ENCODE measurements at places on chromosomes 11 and 22. TPM values are rescaled to one million over a fixed set of nuclear protein-coding genes. Genes with fewer than 3 reads are reported as not detected.

Gene MAJIN
- total RNA-seq, result not detected

Gene SLC5A1
- total RNA-seq, result not detected

Gene POTEH
- total RNA-seq, result not detected

Gene NCF4
- not detected for total RNA-seq

Gene MS4A7
- total RNA-seq, result 0.25 TPM

Gene CFAP300
- total RNA-seq, result 2.2 TPM

Gene PATE4
- total RNA-seq, result not detected

Gene KRTAP5-8
- not detected for total RNA-seq

Gene SEC14L2
- total RNA-seq, result 3.9 TPM

Gene GGT5
- 0.09 TPM for total RNA-seq

Gene LUZP2
- total RNA-seq, result 3.8 TPM

DNA sequence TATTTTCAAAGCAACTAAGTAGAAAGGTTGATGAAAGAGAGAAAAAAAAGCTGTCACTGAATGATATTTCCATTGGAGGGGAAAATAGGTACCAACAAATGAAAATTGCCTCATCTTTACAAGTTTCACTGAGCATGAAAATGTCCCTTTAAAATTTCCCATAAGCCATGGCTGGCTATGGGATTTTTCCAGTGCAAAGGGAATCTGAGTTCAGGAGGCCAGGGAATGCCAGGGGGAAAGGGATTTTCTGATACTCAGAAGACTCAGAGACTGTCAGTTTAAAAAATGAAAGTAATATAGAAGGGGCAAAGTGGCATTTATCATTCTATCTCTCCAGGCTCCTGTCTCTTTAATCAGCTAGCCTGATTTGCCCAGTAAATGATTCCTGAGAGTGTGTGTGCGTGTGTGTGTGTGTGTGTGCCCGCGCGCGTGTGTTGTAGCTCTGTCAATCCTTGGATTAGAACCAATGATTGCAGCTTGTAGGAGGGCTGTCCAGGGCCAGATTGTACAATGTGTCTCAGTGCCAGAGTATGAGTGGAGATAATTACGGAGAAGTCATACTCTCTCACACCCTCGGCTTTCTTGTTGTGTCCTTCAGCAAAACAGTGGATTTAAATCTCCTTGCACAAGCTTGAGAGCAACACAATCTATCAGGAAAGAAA lies at the start of gene NTM:
NTM (plus strand) TSS at position 526 of the 662 bp plus-strand sequence.
- H3K36me3 ChIP-seq, result no peaks in the 10 kb centered on the region
- H3K4me1 ChIP-seq, result peaks cover 11% of the 10 kb centered on the region
- H3K4me3 ChIP-seq, result no peak within 1 kb of the TSS
- H3K27ac ChIP-seq, result no peak within 1 kb of the TSS

DNA sequence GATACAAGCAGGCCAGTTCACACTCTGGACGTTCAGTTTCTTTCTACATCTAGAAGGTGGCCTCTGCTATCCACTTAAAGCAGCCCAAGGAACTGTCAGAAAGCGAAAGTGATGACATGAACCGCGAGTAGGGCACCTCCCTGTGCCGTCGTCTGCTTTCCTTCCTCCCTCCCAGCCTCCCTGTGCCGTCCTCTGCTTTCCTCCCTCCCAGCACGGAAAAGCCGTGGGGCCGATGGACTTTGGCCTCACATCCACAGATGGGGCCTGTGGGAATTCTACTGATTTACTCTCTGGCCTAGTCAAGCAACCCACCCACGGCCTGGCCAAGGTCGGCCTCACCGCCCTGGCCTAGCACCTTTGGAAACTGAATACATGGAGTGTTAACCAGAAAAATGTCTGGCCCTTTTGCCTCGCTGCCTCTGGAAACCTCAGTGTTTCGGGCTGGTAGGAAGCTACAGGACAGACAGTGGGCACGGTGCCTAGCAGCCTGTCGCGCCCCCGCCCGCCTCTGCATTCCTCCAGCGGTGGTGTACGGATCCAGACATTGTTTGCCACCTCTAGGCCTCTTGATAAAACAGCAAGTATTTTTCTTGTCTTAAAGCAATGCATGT lies 14.2 kb downstream of the PEX26 start:
- no peak overlapping the region for H3K27ac ChIP-seq
- no peak for DNase-seq
- H3K27me3 ChIP-seq, result no peaks in the 10 kb centered on the region
- H3K36me3 ChIP-seq, result peaks cover 47% of the 10 kb centered on the region
- no peak overlapping the region for H3K4me3 ChIP-seq

DNA sequence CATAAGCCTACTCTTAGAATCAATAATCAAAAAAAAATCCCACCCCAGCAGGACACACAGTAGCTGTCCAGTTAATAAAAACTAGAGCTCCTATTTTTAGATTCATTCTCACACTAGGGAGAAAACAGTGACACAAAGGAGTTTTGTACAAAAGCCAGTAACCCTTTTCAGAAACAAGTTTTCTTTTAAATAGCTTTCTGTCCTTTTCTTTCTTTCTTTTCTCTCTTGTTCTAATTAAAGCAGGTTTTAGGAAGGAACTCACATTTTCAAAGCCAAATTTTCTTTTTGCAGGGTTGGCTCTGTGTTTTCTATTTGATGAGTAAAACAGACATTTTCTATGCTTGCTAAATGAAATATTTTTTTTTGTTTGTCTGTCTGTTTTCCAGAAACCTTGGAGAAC lies 1390.7 kb downstream of the FAM181B start:
- no peak overlapping the region for H3K4me3 ChIP-seq
- H3K4me1 ChIP-seq, result peaks cover 6% of the 10 kb centered on the region
- H3K36me3 ChIP-seq, result no peaks in the 10 kb centered on the region

GRCh38 chr11:88469561-88470225 lies 132.2 kb upstream of the CTSC start:
- H3K4me3 ChIP-seq, result no peak overlapping the region
- no peak for DNase-seq
- peaks cover 2% of the 10 kb centered on the region for H3K36me3 ChIP-seq

DNA sequence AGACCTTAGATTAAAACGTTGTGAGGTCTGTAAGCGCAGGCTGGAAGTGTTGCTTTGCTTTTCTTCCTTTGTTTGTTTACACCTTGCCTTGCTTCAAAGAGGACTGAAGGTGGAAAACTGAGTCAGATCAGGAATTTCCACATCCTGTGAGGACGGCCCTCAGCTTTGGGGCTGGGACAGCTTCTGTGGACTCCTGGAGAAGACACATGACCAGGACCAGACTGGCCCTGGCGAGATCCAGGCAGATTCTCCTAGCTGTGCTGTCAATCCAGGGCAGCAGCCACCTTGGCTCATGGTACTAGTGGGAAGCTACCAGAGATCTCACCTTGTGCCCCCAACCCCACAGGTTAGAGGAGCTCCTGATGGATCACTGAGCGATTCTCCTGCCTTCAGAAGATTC lies 1461.9 kb downstream of the TBC1D22A start:
- no peak for DNase-seq
- no peaks in the 10 kb centered on the region for H3K27me3 ChIP-seq
- peaks cover 1% of the 10 kb centered on the region for H3K4me1 ChIP-seq
- no peak overlapping the region for H3K27ac ChIP-seq
- no peaks in the 10 kb centered on the region for H3K36me3 ChIP-seq

- H3K4me1 ChIP-seq, result peaks cover 9% of the 10 kb centered on the region
- DNase-seq, result no peak
- H3K4me3 ChIP-seq, result no peak overlapping the region
- no peak overlapping the region for H3K27ac ChIP-seq
- peaks cover 15% of the 10 kb centered on the region for H3K36me3 ChIP-seq
These were observed 146.1 kb upstream of the C11orf87 start for GRCh38 chr11:109275931-109276330.

DNA sequence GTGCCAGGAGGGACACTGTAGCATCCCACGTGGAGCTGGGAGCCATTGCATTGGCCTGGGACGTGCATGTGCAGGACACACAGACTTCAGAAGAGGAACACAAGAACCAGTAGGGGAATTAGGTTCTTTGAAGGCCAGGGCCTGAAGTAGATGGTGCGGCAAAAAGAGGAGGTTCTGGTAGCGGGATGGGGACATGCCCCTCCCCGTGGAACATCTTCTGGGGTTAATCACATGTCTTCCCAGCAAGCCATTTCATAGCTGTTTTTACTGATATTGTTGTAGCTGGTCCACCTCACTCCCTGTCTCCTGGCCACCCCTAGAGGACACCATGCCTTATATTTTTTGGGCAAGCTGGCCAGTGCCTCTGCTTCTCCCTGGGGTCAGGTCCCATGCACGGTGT lies 74.3 kb downstream of the SCN3B start:
- H3K4me3 ChIP-seq, result no peak overlapping the region
- peaks cover 4% of the 10 kb centered on the region for H3K36me3 ChIP-seq
- H3K27ac ChIP-seq, result no peak overlapping the region
- no peaks in the 10 kb centered on the region for H3K27me3 ChIP-seq
- DNase-seq, result no peak

GRCh38 chr11:73652046-73652730 lies 5.8 kb downstream of the PLEKHB1 start:
- peaks cover 26% of the 10 kb centered on the region for H3K4me1 ChIP-seq
- no peak overlapping the region for H3K4me3 ChIP-seq
- no peak overlapping the region for H3K27ac ChIP-seq
- DNase-seq, result no peak

DNA sequence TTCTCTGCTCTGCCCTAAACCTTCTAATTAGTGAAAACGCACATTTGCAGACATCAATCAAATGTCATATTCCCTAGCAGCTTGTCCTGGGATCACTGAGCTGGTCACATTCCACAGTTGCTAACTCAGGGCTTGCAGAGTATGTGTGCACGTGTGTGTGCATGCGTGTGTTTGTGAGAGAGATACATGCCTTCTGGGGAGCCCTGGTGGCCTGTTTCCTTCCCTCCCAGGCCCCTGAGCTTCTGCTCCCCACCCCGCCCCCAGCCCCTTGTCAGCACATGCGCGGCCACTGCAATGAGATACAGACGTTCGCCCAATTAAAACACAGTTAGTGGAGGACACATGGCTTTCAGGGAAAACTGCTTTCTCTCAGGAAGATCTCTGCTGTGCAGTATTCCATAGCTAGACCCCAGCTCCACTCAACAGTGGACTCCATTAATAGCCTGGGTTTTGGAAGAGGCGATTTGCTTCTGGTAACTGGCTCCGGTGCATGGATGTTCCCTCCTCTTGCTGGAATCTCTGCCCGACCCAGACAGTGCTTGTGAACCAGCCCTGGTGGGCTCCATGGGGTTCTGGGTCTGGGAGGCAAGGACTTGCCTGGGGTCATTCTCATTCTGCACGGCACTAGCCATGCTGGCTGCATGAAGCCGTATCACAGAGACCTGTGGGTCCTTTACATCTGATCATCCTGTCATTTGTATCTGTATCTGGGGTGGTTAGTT lies 17.7 kb downstream of the LRP5 start:
- peaks cover 74% of the 10 kb centered on the region for H3K4me1 ChIP-seq
- no peak for DNase-seq
- 0 out of 2 replicates have a peak overlapping the region, but pooled peaks have one; percentile 0 for H3K4me3 ChIP-seq
- H3K27ac ChIP-seq, result peak overlapping the region; percentile 95
- H3K27me3 ChIP-seq, result no peaks in the 10 kb centered on the region

- peaks cover 6% of the 10 kb centered on the region for H3K27me3 ChIP-seq
- H3K4me3 ChIP-seq, result no peak overlapping the region
- no peak for DNase-seq
- H3K27ac ChIP-seq, result no peak overlapping the region
- H3K36me3 ChIP-seq, result peaks cover 37% of the 10 kb centered on the region
These were observed 8.4 kb downstream of the TOP3B start for GRCh38 chr22:21974058-21974649.

DNA sequence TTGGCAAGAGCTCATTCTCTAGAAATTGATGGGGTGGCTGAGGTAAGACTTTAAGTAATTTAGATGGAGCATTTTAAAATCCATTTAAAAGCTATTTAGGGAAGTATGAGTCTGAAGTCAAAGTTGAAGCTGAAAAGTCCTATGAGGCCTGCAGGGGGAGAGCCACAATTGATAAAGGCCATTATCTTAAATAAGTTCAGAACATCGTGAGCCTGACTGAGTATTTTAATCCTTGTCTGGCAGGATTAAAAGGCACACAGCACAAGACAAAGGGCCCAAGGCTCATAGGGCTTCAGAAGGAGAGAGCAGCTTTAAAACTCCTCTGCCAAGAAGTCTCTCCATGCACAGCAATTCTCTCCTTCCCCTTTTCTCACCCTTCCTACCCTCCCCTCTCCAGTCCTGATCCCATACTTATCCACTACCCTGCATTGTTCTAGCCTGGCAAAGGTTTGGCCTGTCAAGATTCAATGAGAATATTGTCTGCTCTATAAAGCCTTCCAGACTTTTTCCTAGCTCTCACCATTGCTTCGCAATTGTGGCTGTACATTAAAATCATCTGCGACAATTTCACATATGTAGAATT lies 1312.9 kb downstream of the FAM181B start:
- no peaks in the 10 kb centered on the region for H3K27me3 ChIP-seq
- no peaks in the 10 kb centered on the region for H3K36me3 ChIP-seq
- peaks cover 18% of the 10 kb centered on the region for H3K4me1 ChIP-seq
- peak overlapping the region; percentile 91 for H3K27ac ChIP-seq
- H3K4me3 ChIP-seq, result peak overlapping the region; percentile 62

DNA sequence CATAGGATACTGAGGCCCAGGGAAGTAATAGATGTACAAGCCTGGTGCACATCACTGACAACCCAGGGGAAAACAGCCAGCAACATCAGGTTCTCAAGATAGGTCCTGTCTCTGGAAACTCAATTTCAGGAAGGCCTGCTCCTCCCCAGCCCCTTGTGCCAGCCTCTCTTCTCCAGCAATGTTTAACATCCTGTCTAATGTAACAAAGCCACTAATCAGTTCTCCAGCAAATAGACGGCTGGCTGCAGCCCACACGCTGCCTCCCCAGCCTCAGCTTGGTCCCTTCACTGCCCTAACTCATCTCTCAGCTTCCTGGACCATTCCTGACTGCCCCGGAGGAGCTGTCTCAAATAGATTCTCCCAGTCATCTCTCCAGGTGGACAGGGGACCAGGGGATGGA lies 37.8 kb downstream of the RPL27A start:
- no peak overlapping the region for H3K27ac ChIP-seq
- H3K4me3 ChIP-seq, result no peak overlapping the region
- DNase-seq, result no peak
- no peaks in the 10 kb centered on the region for H3K27me3 ChIP-seq

GRCh38 chr22:21451545-21452520 lies 15.4 kb upstream of the TMEM191C start:
- H3K4me1 ChIP-seq, result peaks cover 32% of the 10 kb centered on the region
- 0 out of 2 replicates have a peak overlapping the region, but pooled peaks have one; percentile 36 for H3K27ac ChIP-seq

- H3K4me1 ChIP-seq, result peaks cover 8% of the 10 kb centered on the region
- H3K36me3 ChIP-seq, result peaks cover 68% of the 10 kb centered on the region
- DNase-seq, result no peak
- no peak overlapping the region for H3K27ac ChIP-seq
- no peak overlapping the region for H3K4me3 ChIP-seq
These were observed 7.9 kb downstream of the DDB2 start for GRCh38 chr11:47222696-47223095.

GRCh38 chr22:48307931-48308330 lies 1519.7 kb downstream of the BRD1 start:
- H3K27ac ChIP-seq, result no peak overlapping the region
- H3K4me3 ChIP-seq, result no peak overlapping the region
- peaks cover 9% of the 10 kb centered on the region for H3K36me3 ChIP-seq
- H3K27me3 ChIP-seq, result peaks cover 2% of the 10 kb centered on the region
- DNase-seq, result no peak

Data from WTC11 (cell line).